DMS53 (cell line): ENCODE measurements at places on chromosomes 11 and 22.

DNA sequence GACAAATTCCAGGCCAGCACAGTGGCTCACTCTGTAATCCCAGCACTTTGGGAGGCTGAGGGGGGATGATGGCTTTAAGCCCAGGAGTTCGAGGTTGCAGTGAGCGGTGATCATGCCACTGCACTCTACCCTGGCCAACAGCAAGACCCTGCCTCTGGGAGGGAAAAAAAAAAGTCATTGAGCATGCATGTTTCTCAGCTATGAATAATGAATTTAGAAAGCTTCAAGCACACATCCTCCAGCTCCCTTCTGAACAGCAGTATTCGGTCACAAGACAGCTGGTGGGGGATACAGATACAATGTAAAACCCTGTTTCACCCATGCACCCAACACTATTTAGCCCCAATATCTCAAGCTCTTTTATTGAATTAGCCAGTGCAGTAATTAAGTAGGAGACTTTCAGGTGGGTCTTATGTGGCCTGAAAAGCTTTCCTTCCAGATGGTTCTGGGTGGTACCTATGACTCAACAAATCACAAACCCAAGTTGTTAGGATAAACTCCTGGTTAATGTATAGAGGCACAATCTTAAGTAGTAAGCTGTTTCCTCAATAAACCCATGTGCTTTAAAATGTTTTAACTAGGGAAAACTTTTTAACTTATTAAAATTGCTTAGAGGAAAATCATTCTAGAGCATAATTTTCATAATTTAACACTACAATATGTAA, 13.4 kb downstream of the PRDM10 start:
- DNase-seq = no peak

DNA sequence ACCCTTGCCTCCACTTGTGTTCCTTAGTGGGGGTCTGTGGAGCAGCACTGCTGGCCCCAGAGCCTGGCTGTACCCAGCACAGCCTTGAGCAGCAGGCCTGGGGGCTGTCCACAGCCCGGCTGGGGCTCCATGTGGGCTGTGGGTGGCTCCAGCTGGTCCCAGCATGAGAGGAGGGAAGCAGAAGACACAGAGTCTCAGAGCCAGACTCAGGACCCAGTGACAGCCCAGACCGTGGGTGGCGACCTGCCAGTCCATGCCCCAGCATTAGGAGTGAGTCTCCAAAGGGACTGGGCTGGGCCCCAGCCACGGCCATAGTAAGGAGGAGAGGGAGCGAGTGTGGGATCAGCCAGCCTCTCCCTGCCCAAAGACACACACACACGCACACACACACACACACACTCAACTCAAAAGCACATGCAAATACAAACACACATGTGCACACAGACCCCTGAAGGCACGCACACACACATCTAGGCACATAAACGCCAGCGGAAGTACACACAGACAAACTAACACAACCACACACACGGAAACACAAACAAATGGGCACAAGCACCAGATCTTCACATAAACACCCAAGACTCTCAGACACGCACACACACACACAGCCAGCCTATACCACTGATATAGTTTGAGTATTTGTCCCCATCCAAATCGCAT, 16.7 kb upstream of the LRRC10B start:
- DNase-seq = no peak

DNA sequence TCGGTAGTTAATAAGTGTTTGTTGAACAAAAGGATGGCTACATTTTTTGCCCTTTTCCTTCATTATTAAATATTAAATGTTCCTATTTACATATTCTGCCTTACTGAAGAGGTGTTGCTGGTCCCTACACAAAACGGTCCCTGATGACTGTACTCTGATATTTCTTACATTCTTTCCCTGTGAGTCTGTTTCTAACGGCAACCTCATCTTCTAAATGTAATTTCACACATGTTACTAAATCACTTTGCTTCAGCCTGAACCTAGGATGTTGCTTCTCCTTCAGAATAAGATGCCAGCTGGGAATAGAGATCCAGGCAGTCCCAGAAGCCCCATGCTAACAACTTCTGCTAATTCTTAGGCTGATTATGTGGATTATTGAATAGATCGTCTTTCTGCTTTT, 50.3 kb downstream of the SPON1 start:
- DNase-seq = no peak

DNA sequence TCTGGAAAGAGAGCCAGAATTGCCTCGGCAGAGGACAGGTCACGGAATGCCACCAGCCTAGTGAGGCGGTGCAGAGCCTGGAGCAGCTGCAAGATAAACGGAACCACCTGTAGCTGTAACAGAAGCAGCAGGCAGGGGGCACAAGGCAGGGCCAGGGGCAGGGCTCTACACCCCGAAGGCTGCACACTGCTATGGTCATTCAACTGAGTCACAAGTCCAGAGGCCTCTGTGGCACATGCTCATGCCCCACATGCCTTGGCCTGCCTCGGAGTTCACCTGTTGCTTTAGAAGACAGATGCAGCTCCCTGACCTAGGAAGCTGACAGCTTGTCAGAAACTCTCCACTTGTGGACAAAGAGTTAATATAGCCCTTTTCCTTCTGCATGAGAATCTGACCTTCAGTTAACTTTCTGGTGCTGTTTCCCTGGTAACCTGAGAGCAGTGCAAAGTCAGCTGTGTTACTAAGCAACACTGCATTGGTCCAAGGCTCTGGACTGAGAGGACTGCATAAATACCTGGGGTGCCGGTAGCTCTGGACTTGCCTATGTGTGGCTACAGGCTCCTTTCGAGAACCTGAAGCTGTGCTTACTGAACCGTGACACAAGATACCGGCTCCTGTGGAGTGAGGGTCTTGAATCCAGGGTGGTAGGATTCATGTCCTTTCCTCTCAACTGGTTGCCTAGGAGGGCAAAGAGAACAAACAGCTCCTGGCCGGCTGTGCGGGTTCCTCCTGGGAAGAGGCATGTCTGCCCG, 10.5 kb downstream of the COMMD9 start:
- DNase-seq = peak; percentile 18

- DNase-seq = no peak
These were observed 20.1 kb upstream of the CHORDC1 start for GRCh38 chr11:90242894-90243416.

DNA sequence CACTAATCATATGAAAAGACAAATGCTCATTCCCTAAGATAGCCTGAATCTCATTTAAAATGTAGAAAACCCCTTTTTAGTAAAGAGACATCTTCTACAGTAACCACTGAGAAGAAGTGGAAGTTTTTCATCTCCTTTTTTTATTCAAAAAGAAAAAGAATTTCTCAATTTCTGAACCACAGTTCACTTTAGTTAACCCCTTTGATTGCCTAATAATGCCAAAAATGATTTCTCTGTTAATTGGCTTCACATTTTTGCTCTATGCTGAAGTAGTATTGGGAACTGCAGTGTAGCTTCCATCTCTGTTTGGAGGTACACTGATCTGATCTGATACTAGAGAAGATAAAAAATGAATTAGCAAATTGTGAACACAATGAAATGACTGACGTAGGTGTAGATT, 58.3 kb downstream of the CD44 start:
- no peak for DNase-seq

- DNase-seq = no peak
These were observed 90.8 kb upstream of the PARVA start for GRCh38 chr11:12286606-12287005.

- DNase-seq = peak; percentile 95
These were observed 40.5 kb downstream of the GRAMD4 start for GRCh38 chr22:46660604-46661201.

DNA sequence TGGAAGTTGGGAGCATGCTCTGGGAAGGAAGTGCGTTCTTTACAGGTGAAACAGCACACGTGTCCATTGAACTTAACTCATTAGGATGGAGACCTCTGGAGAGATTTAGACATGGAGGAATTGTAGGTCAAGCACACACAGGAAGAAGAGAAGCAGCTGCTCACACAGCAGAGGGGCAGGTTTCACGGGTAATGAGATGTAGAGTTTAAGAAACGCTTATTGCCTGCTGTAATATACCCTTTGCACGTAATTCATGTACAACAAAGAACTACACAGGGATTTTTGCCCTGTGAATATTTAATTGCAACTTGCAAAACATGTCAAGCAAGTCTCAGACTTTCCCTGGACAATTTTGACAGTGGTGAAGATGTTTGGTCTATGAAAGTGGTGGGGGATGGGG, 508.0 kb downstream of the OPCML start:
- no peak for DNase-seq

GRCh38 chr11:71238941-71239340, 13.4 kb downstream of the SHANK2 start:
- DNase-seq = no peak
